PC-9 (cell line): ENCODE measurements at places on chromosomes 3 and 15. TPM values are rescaled to one million over a fixed set of nuclear protein-coding genes. Genes with fewer than 3 reads are reported as not detected.

DNA sequence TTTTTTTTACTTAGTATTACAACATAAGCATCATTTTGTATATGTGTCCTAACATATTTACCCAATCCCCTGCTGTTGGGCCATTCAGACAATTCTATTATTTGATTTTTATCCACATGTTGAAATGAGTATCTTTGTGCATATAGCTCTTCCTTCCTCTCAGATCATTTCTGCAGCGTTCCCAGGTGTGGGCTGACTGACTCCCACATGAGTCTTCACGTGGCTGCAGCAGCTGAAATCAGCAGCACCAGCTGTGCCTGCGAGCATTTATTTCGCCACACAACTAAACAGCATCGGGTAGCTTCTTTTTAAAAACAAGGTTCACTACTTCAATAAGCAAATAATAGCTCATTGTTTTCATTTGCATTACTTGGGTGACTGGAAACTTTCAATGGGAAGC lies 44.5 kb upstream of the PDE8A start:
- H3K27me3 ChIP-seq = no peaks in the 10 kb centered on the region
- no peaks in the 10 kb centered on the region for H3K36me3 ChIP-seq
- no peaks in the 10 kb centered on the region for H3K4me1 ChIP-seq
- no peak overlapping the region for H3K4me3 ChIP-seq
- DNase-seq = no peak

DNA sequence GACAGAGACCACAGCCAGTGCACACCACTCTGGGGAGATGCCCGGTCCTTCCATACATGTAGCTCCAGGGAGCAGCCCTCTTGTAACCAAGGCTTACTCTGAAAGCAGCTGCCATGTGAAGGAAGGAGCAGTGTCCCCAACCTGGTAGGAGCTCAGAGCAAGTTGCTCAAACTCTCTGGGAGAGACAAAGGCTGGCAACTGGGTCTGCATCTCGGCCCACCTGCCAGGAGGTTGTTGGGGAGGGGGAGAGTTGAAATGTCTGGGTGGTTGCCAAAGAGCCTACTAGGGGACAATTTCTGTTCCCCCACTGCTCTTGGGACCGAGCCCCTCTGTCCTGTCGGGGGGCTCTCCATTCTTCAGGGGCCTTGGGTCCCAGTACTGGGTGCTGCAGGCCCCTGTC lies 309.9 kb downstream of the TLE3 start:
- DNase-seq = no peak
- H3K36me3 ChIP-seq = no peaks in the 10 kb centered on the region
- no peaks in the 10 kb centered on the region for H3K27me3 ChIP-seq
- no peak overlapping the region for H3K4me3 ChIP-seq
- H3K4me1 ChIP-seq = peaks cover 5% of the 10 kb centered on the region; the same call in 1 of the 2 replicates

The TF gene
- total RNA-seq = 0.18 and 0.24 TPM in 2 replicates

The LINGO1 gene
- total RNA-seq = not detected in 2 replicates
